Urinary bladder (tissue), 4 donors: ENCODE measurements at places on chromosomes 3 and 15. TPM values are rescaled to one million over a fixed set of nuclear protein-coding genes. Genes with fewer than 3 reads are reported as not detected.

GRCh38 chr3:25854214-25854613 lies 64.3 kb downstream of the OXSM start:
- DNase-seq: no peak

HTR3E gene
- total RNA-seq: not detected

WNT5A gene
- 23.2 TPM for total RNA-seq

GRCh38 chr15:60633426-60633968 lies 154.6 kb upstream of the ICE2 start:
- no peak for DNase-seq
